CMK (cell line): ENCODE measurements at places on chromosomes 4 and X.
A peak's percentile ranks its signal among the peaks of the same experiment; 100 is the strongest.

- no peak for DNase-seq
These were observed 201.4 kb downstream of the ARHGAP10 start for GRCh38 chr4:147933316-147933715.

GRCh38 chr4:41148292-41148691 lies 66.0 kb downstream of the APBB2 start:
- no peak for DNase-seq

GRCh38 chrX:17417372-17417771 lies 42.4 kb downstream of the NHS start:
- no peak for DNase-seq

DNA sequence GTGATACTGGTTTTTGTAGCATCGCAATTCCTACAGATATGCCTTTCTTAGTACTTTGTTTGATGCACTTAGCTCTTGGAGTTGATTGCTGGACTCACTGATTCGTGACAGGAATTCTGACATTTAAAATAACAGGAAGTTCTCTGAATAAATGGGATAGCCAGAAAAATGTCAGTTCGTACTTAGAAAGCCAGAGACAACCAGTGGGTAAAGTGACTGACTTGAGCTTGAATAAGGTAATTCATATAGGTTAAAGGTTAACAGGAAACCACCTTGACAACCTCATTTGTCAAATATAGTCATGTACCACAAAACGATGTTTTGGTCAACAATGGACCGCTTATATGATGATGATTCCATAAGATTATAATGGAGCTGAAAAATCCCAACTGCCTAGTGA lies 181.4 kb downstream of the RPA4 start:
- DNase-seq = no peak

- DNase-seq = no peak
These were observed 39.8 kb upstream of the NAP1L5 start for GRCh38 chr4:88737307-88737941.

DNA sequence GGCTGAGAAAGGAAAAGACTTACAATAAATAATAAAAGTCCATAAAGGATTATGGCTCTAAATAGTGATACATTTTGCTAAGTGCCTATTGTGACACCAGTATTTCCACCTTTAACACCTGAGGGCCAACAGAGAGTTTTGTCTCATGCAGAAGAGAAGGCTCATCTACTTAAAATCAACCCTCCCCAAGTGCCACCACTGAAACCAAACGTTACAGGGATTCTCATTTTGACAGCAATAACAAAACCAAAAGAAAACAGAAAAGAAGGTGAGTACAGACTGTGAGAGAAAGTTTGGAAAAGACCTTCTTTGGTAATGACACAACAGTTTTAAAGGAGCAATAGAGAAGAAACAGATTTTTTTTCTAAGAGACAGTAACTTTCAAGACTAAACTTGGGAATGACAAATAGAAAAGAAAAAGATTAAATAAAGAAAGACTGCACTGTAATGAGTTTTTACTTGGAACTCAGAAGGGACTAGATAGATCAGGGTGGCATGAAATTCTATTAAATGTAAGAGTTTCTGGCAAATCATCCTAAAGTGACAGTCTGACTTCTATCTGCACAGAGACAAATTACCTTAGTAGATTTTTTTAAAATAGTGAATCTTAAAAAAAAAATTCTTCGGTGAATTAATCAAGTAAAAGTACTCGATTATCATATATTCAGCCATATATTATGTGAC lies 109.7 kb downstream of the ZNF827 start:
- DNase-seq = no peak

DNA sequence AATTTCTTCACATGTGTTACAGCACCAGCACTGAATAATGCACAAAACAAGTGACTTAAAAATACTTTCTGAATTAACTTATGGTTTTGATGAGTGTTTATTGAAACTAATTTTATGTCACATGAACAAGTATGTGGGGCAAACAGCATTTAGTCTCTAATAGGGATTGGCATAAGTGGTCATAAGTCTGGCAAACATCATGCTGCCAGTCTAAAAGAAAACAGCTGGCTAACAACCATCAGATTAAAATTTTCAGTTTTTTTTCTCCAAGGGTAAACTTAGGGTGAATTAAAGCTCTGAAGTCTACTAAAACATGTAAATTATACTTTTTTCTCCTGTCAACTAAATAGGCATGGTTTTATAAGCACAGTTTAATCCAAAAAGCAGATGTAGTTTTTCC lies 1014.2 kb downstream of the FAT4 start:
- DNase-seq = no peak

- peak; percentile 66 for DNase-seq
These were observed 102.0 kb downstream of the ARSF start for GRCh38 chrX:3143043-3143799.

- no peak for DNase-seq
These were observed 89.2 kb downstream of the WDFY3 start for GRCh38 chr4:84877051-84877833.

DNA sequence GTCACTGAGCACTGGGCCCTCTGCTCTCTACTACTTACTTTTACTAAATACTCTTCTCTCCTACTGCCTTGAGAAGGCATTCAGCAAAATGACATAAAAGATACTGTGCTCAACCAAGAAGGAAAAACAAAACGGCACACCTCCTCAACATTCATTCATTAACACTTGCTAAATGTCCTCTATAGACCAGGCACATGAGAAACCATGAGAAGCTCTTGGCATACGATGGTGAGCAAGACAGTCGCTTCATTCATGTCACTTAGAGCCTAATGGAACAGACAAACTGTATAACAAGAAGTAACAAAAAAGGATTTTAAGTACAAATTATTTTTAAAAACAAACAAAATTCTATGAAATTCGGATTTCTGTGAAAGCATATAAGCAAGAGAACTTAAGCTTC lies 38.7 kb downstream of the COL25A1 start:
- DNase-seq = no peak

DNA sequence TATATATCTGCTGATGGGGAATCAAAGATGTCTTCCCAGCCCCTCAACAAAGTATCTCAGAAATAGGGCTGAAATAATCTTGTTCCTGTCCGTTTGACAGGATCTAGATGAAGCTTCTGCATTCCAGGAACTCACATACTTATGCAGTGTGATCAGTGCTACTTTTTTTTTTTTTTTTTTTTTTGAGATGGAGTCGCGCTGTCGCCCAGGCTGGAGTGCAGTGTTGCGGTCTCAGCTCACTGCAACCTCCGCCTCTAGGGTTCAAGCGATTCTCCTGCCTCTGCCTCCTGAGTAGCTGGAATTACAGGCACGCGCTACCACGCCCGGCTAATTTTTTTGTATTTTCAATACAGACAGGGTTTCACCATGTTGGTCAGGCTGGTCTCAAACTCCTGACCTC lies 36.4 kb downstream of the DHX15 start:
- DNase-seq = no peak

DNA sequence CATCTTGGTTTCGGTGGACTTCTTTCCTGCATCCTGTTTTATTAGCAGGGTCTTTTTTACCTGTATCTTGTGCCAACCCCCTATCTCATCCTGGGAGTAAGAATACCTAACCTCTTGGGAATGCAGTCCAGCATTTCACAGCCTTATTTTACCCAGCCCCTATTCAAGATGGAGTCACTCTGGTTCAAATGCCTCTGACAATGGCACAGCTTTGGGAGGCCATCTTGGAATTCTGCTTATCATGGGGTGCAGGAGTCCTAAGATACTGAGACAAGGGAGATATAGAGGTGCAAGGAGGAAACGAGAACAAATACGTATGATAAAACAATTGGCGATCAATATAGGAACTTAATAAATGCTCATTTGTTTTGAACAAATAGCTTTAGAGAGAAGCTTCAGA lies 1682.2 kb upstream of the AGA start:
- DNase-seq = no peak

DNA sequence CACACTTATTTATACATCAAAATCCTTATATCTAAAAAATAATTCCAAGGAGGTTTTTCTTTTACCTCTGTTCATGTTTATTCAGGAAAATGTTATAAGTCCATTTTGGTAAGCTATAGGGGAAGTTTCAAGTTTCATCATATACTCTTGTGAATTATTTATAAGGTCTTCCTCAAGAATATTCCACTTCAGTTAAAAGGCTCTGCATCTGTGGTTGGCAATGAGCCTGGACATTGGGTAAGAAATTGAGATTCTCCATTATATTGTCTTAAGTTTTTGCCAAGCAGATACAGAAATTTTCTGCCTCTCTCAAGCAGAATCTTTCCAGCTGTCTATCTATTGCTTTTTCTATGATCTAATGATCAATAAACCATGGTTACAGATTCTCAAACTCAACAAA lies 641.9 kb downstream of the NLGN4X start:
- DNase-seq = no peak

- DNase-seq = no peak
These were observed 40.2 kb upstream of the MAGED1 start for GRCh38 chrX:51853251-51853650.

- DNase-seq = no peak
These were observed 408.7 kb upstream of the PITX2 start for GRCh38 chr4:111031596-111031995.

GRCh38 chr4:136319789-136320464 lies 1212.4 kb downstream of the PCDH18 start:
- DNase-seq = no peak

DNA sequence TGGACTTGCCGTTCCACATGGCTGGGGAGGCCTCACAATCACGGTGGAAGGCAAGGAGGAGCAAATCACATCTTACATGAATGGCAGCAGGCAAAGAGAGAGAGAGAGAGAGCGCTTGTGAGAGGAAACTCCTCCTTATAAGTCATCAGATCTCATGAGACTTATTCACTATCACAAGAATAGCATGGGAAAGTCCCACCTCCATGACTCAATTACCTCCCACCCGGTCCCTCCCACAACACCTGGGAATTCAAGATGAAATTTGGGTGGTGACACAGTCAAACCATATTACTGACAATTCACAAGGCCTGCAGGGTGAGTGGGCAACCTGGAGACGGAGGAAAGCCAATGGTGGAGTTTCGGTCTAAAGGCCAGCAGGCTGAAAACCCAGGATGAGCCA lies 394.3 kb upstream of the TRAM1L1 start:
- no peak for DNase-seq

DNA sequence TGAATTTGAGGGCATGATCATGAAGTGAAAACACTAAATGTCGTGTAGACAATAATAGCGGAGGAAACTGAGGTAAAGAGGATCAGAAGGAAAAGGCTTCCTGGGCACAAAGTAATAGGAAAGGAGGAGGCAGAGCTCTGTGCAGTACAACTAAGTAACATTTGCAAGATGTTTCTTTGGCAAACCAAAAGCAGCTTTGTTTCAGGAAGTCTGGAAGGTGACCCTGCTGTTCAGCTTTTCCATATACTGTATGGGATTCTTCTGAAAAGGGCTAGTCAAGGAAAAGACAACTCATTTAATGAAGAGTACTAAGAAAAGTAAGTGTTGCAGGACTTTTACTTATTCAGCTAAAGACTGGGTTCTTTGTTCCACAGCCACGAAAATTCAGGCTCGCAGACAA lies 463.1 kb downstream of the PCDH7 start:
- DNase-seq = no peak

DNA sequence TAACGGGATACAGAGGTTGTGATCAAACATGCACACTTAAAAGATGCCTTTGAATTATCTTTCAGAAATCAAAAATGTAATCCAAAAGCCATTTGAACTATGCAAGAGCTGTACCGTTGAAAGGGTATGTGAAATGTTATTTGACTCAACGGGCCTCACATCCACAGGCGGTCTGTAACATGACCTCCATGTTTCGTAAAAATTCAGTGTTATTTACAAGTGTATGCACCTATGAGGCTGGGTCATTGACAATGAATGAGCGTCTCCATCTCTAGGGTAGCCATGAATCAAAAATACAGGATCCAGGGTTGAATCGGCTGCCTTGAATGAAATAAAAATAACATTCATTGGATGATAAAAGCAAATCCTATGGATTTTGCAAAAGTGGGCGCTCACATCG lies 100.1 kb downstream of the CRLF2 start:
- no peak for DNase-seq

DNA sequence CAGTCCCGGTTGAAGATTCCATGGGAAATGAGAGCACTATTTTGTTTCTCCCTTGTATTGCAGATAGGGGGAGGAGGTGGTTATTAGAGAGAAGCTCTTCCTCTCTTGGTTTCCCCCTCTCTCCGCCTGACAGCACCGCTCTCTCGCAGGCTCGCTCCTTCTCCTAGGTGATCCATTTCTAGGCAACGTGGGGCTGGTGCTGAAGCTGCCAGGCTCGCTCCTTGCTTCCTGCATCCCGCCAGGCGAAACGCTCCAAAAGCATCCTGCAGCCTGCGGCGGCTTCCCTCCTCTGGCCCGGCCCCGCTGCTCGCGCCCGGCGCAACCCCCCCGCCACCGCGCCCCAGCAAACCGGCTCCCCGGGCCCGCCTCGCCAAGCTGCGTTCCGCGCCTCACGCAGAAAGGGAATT lies at the start of gene GRID2:
Gene GRID2, plus strand, starts transcription at position 346 of the 407 bp plus-strand sequence.
- no peak for DNase-seq

DNA sequence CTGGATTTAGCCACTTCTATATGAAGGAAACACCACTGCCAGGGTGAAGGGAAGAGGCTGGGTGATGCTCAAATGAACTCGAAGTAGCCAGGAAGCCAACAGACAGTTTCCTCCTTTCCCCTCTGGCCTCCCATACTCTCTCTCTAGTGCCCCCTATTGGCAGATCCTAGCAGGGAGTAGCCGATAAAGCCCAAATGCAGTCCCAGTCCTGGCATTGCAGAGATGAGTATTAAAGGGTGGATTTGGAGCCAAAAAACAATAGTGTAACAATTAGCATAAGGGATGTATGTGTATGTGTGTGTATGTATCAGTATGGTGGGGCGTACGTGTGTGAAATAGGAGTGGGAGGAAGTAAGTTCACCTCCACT lies 213.8 kb upstream of the LDB2 start:
- DNase-seq = no peak

- no peak for DNase-seq
These were observed 66.0 kb downstream of the TRMT44 start for GRCh38 chr4:8506373-8507195.

- no peak for DNase-seq
These were observed 31.0 kb downstream of the PAK3 start for GRCh38 chrX:111127038-111127437.

DNA sequence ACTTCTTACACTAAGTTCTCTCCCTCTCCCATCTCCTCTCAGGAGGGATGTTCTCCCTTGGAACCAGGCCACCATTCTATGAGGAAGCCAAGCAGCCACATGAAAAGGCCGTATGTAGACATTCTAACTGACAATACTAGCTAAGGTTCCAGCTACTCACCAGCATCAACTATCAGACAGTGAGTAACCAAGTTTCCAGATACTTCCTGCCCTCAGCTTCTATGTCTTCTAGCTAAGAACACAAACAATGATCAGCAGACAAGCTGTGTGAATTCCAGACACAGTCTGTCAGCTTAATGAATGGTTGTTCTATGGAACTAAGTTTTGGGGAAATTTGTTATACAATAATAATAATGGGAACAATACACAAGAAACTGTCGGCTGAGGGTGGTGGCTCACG lies 50.8 kb downstream of the SMIM14 start:
- no peak for DNase-seq

- no peak for DNase-seq
These were observed 4.6 kb downstream of the SLC38A5 start for GRCh38 chrX:48465336-48465933.

- no peak for DNase-seq
These were observed 71.3 kb downstream of the SOX3 start for GRCh38 chrX:140433582-140433981.
